CD4-positive, alpha-beta T cell treated with Interleukin-4 for 4 hours (primary cell): ENCODE measurements at places on chromosomes 1 and 21.

DNA sequence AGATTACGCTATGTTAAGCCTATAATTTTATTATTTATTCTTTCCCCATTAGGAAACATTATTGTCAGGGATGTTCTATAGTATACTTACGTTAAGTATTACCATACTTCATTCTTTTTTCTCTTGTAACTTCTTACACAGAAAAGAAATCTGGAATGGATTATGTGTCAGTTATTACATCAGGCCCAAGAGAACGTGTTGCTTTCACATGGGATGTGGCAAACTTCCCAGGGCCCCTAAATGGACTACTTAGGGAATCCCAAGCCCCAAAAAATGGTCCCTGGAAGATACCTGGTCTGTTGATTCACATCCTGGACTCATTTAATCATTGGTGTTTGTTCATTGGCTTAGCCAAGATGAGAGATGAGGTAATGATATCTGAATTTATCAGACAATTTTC, 249.8 kb downstream of the NRIP1 start:
- DNase-seq, result no peak

DNA sequence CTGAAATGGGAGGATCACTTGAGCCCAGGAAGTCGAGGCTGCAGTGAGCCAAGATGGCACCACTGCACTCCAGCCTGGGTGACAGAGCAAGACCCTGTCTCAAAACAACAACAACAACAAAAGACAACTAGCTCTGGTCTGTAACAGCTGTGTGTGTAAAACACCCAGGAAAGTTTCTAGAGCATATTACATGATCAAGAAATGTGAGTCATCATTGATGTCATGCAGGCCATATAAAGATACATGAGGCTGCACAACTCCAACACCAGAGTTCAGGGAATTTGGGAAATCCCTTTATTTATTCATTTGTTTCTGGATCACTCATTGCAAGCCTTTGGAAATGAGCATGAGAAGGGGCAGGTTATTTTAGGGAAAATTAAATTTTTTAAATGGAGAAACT, 50.3 kb upstream of the CTPS1 start:
- no peak for DNase-seq

GRCh38 chr21:38985568-38986378, 180.0 kb downstream of the ETS2 start:
- peak; percentile 10 for DNase-seq

- no peak for DNase-seq
Measured at GRCh38 chr21:14755086-14755485, 209.0 kb upstream of the SAMSN1 start.

DNA sequence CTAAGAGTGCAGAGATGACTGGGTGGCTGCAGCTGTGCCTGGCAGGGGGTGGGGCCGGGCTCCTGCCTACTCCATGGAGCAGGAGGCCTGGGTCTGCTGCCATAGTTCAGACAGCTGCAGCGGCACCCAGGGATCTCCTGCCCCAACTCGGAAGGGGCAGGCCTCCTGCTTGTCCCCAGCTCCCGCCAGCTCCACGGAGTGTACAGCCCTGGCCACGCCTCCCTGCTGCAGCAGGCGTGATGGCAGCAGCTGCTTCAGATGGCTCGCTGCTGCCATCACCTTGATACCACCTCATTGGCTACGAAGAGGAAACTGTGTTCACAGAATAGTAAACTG, 35.9 kb downstream of the ACTL8 start:
- DNase-seq, result no peak

GRCh38 chr1:6104631-6105030, 58.9 kb downstream of the KCNAB2 start:
- no peak for DNase-seq

GRCh38 chr1:97849345-97850340, 71.2 kb downstream of the DPYD start:
- DNase-seq, result no peak

DNA sequence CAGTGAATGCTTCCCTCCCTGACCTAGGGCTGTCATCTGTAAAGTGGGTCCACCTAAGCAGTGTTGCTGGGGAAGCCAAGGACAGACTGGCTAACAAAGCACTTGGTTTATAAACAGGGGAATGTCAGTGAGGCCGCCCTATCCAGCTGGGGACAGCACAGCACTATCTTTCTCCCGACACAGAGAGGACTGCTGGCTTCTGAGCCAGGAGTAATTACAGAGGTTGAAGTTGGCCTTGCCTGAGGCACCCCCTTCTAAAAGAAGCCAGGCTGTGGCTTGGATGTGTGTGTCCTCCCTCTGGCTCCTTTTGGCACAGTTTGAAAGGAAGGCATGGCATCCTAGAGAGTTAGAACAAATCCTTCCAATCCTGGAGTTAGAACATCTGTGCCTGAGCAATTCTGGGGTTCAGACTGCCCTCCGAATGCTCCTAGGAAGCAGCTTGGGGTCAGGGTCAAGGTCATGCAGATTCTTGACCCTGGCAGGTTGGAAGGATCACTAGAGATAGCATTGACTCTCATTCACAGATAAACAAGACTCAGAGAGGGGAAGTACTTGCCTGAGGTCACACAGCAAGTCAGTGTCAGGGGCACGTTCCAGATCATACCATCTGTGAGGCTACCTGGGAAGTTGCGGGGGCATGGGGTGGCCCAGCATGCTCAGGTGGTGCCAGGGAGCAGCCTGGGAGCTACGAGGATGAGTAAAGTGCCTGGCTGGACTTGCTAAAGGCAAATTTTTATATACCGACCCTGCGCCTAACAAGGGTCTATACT, 1.3 kb upstream of the LDLRAP1 start:
- DNase-seq, result no peak

DNA sequence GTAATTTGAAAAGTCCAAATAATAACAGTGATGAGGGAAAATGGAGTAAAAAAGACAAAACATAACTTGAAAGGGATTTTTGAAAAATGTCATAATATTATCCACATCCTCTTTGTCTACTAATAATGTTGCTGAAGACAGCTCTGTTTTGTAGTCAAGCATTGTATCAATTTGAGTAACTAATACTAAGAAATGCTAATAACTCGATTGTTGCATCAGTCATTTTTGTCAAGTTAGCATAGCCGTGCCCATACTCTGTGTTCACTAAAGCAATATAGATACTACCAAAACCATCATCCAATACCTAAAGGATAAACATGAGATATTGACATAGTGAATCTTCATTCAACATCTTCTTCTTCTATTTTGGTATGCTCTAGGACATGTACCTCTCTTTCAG, 17.3 kb downstream of the PDC start:
- DNase-seq, result no peak
